CD4-positive, CD25-positive, alpha-beta regulatory T cell (primary cell): ENCODE measurements at places on chromosomes 11 and 22. TPM values are rescaled to one million over a fixed set of nuclear protein-coding genes. Genes with fewer than 3 reads are reported as not detected.

The SLC3A2 gene
- 158 TPM for polyA plus RNA-seq

The LGALS1 gene
- 688 TPM for polyA plus RNA-seq

The C11orf65 gene
- 0.67 TPM for polyA plus RNA-seq

The OR6A2 gene
- not detected for polyA plus RNA-seq

The CHRNA10 gene
- not detected for polyA plus RNA-seq

The TNNT3 gene
- not detected for polyA plus RNA-seq

The OR52E4 gene
- not detected for polyA plus RNA-seq

The IL18 gene
- polyA plus RNA-seq, result not detected

- no peak for DNase-seq
Observed at GRCh38 chr11:77479746-77480352, 6.0 kb upstream of the PAK1 start.

DNA sequence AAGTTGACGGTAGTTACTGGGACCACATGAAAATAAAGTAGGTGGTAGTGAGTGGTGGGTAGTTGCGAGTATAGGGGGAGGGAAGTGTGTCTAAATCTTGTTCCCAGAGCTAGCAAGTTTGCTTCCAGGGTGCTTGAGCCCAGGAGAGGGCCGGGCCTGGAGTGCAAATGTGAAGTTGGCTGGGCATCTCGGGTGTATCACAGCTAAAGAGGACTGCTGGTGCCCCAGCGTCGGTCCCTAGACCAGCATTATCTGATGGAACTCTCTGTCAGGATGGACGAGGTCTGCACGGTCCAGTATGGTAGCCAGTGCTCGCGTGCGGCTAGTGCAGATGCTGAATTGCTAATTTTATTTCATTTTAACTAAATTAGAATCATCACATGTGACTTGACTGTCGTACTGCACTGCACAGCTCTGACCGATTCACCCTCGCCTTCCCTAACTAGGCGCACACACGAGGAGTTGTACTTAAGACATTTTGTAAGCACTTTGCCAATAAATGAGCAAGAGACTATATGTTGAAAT is 75.4 kb downstream of the ARHGAP8 start:
- DNase-seq, result no peak

DNA sequence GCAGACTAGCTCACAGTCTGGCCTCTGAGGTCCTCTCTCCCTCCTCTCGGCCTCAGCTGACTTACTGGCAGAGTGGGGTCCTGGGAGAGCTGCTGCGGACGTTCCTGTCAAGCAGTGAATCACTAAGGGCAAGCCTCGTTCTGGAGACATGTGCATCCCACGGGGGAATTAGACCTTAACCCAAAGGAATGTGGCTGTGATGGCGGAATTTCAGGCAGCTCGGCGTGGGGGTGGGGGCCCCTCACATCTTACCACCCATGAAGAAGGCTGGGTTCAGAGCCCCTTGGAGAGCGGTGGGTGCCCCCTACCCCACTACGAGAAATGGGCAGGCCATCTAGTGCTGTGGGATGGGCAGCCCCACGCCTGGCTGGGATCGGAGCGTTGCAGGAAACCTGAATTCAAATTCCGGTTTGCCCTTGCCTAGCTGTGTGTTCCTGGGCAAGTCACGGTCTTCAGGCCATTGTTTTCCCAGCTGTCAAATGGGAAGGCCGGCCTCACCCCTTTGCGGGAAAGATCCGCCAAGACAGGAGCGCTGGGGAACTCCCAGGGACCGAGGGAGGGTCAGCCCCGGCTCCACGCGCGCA is 554 bp downstream of the LRRC32 start:
- no peak for DNase-seq

- no peak for DNase-seq
Observed at GRCh38 chr11:115207166-115207591, 297.0 kb downstream of the CADM1 start.

- no peak for DNase-seq
Observed at GRCh38 chr22:50318698-50319411, 8.0 kb downstream of the DENND6B start.

DNA sequence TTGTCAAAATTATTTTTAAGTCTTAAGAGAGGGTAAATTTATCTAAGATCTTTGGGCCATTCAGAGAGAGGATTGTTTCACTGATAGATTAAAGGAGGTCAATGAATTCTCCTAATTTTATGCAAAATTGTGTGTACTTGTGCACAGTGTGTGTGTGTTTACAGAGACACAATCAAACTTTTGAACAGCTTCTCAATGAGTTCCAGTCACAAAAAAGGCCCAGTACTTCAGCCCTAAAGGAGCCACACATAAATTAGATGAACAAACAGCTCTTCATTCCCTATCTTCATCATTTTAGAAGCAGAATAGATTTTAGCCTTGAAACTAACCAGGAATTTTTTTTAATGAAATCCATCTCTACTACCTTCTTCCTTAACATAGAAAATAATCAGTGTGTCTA is 9.7 kb downstream of the GRIA4 start:
- no peak for DNase-seq

GRCh38 chr11:76067099-76067498 is 139.2 kb downstream of the WNT11 start:
- no peak for DNase-seq

DNA sequence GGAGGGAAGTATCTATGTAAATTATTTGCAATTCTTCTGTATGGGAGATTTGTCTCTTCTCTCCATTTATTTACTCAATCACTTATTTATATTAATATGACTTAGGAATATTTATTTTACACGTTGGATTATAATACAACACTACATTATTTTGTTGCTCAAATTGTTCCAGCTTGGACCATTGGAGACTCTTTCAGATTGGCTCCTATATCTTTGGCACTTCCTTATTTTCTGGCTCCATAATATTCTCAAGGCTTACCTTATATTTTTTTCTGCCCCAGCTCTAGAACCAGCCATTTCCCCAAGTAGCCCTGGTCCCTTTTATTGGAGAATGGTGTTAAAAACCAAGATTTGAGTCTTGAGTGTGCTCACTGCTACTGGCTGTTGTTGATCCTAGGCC is 101.9 kb downstream of the LRRC32 start:
- DNase-seq, result no peak

DNA sequence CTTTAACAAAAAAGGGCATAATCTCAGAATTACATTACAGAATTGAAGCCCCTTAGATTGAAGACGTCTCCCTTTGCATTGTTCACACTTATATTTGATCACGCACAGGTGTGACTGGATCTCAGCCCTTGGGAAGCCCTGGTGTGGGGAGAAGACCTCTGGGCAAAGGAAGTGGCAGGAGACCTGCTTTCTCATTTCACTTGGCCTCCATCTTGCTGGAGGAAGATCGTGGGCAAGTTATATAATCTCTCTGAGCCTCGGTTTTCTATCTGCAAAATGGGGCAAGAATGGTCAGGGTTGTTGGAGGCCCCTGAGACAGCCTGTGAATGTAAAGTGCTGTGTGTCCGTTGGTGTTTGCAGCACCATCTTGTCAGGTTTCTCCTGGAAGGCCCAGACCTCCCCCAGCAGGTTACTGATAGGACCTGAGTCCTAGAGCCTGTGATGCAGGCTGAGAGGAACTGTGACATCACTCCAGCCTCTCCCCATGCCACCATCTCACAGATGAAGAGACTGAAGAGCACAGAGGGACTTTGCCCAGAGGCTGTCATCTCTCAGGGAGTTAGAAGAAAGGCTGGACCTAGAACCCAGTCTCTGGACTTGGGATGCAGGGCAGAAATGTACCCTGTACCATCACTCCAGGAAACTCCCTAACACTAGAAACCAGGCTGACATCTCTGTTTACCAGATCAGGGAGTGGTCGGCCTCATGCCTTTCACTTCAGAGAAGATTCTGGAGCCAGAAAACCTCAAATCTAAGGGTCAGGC is 1.1 kb upstream of the APOA1 start:
- no peak for DNase-seq

DNA sequence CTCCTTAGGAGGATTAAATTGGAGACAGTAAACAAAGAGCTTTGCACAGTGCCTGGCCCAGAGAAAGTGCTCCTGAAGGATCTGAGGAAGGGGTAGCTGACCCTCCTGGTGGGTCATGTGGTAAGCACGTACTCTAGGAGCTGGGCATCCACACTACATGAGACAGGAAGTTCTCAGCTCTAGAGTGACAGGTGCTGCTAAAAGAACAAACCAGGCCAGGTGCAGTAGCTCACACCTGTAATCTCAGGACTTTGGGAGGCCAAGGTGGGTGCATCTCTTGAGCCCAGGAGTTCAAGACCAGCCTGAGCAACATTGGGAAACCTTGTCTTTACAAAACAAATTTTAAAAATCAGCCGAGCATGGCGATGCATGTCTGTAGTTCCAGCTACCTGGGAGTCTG is 13.1 kb downstream of the SLC43A1 start:
- no peak for DNase-seq

DNA sequence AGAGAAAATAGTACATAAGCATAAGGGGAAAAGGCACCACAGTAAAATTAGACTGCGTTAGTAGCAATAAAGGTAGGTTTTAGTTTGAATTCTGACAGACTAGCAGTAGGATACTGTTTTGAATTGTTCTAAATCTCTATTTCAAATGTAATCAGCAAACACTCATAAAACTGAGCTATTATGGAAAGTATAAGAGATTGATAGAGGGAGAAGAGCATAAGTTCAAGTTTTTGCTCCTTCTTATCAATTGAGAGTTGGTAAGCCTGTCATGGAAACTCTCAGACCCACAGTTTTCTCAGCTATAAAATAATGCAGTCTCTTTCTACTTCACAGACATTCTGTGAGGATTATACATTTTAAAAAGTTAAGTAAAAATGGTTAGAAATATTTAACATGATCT is 840.2 kb upstream of the CNTN5 start:
- no peak for DNase-seq

DNA sequence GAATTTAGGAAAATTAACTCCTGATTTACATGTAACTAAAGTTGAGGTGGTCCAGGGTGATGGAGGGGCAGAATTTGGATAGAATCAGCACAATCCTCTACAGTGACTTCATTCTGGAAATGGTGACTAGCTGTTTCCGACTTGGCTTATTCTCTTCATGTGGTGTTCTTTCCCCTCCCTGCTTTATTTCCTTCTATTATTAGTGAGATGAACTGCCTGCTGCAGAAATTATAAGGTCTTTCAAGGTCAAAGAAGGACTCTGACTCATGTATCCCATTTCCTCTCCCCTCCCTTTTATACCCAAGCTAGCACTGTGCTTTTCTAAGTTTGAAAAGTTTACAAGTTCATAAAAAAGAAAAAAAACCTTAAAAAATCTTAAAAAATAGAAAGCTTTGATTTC is 12.2 kb upstream of the MRPL17 start:
- DNase-seq, result no peak

- no peak for DNase-seq
Observed at GRCh38 chr11:110131386-110132123, 38.4 kb downstream of the ZC3H12C start.

GRCh38 chr22:37690407-37690806 is 4.3 kb downstream of the NOL12 start:
- no peak for DNase-seq

- no peak for DNase-seq
Observed at GRCh38 chr11:79060081-79060953, 380.5 kb downstream of the TENM4 start.

DNA sequence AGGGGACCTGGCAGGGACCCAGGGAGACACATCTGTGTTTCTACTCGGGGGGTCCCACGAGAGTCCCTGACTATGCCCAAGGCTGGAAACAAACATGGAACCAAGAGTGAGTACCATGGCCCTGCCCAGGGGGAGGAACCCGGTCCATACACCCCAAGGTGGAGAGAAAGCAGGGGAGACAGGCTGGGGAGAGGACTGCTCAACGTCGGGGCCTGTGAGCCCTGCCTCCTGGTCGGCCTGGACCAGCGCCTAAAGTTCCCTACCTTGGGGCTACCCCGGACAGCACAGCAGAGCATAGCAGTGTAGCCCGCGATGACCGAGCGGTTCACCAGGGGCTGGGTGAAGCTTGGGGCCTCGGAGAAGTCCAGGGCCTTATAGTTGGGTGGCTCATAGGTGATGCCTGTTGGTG is 20.2 kb downstream of the MYBPC3 start:
- no peak for DNase-seq

GRCh38 chr11:69310351-69310750 is 16.4 kb downstream of the MYEOV start:
- no peak for DNase-seq

DNA sequence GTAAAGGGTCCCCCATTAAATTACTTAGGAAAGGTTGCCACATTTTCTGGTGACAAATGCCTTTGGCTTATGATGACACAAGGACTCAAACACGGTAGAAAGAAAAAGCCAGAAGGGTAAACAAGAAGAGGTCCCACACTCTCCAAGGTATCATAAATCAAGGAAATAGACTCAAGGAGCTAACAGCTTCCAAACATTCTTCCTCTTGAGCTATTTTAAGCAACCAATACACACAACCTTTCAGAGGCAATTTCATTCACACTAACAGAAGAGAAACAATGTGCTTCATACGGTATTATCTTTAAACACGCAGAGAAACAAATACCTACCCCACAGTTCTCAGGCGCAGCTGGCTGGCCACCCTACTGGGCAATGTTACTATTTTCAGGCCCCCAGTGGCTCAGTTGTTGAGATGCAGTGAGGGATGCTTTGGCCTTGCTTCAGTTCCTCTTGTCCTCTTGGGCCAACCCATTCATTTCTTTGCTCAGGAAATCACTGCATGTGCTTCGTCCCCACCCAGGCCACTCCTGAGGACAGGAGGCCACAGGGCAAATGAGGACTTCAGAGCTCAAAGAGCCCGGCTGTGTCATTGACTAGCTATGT is 15.8 kb downstream of the ABTB2 start:
- DNase-seq, result no peak

DNA sequence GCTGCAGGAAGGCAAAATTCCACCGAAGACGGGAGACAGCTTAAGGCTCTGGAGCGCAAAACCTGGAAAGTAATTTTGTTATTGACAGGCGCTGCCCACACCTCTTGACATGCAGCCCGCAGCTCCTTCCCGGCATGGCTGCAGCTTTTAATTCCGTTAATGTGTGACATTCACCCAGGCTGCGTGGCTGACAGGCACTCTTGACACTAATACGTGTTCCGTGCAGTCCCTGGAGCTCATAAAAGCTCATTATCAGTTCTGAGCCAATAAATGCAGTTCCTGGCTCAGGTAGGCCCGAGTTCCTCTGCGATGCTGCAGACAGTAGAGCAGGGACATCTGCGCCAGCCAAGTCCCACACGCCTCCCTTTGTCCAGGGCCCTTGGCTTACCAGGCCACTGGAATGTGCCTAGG is 34.8 kb downstream of the TSPAN18 start:
- no peak for DNase-seq

GRCh38 chr11:70547821-70548670 is 149.7 kb downstream of the CTTN start:
- no peak for DNase-seq
